ENCODE measurements at places on chromosomes 1 and 21.

DNA sequence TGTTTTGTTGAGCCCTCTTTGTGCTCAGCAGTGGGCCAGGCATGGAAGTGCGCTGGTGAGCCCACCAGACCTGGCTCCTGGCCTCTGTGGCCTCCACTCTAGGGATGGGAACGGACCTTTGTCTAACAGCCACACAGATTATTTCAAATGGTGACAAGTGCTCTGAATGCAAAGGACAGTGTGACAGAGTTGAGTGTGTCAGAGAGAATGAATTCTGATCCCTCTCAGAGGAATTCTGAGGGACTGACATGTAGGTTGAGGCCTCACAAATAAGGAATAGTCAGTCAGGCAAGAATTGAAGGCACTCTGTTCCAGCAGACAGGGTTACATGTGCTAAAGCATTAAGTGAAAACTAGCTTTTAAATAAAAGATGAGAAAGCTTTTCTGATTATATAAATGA is 11.3 kb upstream of the MAB21L3 start:
- DNase-seq: no peak

DNA sequence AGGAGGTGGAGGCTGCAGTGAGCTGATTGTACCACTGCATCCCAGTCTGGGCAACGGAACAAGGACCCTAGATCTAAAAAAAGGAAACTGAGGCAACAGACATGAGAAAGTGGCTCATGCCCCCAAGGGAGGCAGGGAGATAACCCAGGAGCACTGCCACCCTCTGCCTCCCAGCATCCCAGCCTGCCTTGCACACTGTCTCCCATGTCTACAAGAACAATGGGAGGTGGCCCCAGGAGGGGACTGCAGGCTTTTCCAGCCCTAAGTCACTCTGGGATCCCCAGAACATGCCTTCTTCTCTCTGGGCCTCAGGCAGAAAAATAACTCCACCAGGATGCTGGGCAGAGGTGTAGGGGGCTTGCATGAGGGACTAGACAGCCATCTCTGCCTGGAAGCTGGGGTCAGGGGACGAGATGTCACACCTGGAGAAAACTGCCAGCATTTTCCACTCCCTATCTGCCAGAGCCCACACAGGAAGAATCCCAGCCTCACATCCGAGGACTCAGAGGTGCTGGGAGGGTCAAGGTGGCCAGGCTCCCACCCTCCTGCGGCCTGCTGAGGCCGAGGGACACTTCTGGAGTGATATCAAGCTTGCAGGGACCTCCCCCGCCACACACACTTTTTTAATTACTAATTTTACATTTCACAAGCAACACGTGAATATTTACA is 21.4 kb downstream of the RUNX3 start:
- DNase-seq: no peak

GRCh38 chr1:172398970-172399755 is 21.3 kb upstream of the C1orf105 start:
- peak; percentile 95 for DNase-seq

GRCh38 chr1:17082761-17083160 is 28.9 kb upstream of the SDHB start:
- DNase-seq: no peak

- DNase-seq: no peak
Measured at GRCh38 chr1:56077206-56077605, 502.2 kb downstream of the PLPP3 start.

DNA sequence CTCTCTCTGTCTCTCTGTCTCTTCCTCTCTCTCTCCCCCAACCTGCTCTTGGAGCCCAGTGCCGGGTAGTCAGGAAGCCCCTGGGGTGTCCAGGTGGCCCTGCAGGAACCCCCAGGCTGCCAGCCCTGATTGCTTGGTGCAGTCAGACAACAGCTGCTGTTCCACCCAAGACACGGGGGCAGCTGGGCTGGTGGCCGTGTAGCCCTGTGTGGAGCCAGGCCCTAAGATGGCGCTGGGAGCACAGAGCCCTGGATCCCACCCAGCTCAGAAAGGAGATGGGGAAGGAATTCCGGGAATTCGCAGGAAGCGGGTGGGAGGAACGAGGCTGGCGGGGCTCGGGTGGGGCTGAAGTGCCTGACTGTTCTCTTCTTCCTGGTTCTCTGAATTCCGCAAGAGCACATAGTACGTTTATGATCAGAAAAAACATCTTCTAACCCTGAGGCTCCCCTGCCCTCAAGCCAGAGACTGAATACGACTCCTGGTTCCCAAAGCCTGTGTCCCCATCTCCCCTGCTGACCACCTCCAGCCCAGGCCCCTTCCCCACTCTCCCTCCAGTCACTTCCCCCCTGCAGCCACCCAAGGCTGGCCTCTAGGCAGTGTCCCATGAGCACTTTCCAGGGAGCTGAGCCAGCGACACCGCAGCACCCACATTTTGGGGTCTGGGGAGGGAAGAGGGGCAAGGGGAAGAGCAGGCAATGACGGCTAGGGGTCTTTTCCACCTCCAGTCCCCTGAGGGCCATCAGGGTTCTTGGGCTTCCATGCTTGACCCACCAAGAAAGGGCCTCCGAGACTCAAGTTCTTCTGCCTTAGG is 55.0 kb downstream of the WNT9A start:
- DNase-seq: no peak

DNA sequence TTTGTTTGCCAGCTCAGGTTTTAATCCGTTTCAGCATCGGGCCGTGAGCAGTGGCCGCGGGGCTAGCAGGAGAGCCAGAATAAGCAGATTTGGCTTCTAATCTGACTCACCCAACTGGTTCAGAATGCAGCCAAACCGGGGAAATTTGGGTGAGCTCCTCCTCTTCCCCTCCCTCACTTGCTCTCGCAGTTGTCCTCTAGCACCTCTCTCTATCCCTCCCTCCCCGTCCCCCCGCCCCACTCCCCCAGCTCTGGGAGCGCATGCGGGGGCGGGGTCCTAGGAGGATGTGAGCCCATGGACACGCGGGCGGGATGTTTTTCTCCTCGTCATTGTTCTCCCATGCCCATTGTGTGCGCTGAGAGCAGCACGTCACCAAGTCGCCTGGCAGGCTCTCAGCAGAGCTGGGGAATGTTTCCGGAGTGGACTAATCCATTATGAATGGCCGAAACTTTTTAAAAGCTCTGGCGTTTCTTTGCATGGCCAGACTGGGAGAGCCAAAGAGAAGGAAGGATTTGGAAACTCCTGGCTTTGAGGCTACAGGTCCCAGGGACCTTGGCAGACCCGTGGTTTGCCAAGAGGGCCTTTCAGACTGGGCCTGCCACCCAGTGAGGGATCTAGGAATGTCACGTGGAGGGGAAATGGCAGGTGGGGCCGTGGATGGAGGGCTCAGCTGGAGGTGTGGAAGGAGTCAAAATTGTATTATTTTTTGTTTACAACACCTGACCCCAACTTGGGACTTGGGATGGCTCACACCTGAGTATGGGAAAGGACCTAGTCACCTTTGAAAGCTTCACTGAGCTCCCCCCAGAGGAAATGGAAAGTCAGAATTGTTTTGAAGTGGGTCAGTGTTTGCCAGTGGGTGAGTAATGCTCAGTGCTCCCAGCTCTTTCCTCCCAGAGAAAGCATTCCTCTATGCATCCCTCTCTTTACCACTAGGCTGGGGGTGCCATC is 39.2 kb downstream of the CDK18 start:
- DNase-seq: peak; percentile 51

DNA sequence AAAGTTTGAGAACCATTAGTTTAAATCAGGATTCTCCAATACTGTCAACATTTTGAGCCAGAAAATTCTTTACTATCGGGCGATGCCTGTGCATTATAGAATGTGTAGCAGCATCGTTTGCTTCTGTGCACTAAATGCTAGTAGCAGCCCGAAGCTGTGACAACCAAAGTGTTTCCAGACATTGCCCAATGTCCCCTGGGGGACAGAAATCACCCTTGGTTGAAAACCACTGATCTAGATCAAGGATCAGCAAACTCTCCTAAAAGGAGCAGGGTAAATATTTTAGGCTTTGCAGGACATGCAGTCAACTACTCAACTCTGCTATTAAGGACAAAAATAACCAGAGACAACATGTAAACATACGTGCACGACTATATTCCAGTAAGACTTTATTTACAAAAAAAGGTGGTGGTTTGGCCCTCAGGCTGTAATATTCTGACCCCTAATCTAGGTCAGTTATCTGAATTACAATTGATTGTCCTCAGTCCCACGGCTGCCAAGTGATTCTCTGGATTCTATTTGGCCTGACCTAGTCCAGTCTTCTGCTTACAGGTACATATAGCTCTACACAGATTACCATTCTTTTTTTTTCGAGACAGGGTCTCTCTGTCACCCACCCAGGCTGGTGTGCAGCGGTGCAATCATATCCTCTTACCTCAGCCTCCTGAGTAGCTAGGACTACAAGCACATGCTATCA is 10.6 kb downstream of the FAF1 start:
- DNase-seq: no peak

- DNase-seq: no peak
Measured at GRCh38 chr1:239315631-239316217, 70.6 kb upstream of the CHRM3 start.

- DNase-seq: no peak
Measured at GRCh38 chr1:63874278-63874880, 100.6 kb downstream of the ROR1 start.

DNA sequence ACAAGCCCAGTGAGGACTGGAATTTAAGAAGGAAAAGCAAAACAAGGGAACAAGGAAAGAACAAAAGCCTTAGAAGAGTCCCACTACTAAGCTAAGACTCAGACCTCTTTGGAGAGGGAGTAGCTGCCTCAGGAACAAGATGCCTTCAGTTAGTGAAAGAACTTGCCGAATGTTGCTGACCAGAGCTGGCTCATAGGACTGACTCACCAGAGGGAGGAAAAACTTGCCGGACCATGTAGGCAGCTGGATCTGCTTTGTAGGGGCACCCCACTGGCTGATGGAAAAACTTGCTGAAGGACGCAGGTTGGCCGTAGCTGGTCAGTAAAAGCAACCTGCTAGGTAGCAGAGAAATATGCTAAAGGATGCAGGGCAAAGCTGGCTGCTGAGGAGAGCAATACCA is 15.3 kb upstream of the ZSWIM5 start:
- DNase-seq: no peak

DNA sequence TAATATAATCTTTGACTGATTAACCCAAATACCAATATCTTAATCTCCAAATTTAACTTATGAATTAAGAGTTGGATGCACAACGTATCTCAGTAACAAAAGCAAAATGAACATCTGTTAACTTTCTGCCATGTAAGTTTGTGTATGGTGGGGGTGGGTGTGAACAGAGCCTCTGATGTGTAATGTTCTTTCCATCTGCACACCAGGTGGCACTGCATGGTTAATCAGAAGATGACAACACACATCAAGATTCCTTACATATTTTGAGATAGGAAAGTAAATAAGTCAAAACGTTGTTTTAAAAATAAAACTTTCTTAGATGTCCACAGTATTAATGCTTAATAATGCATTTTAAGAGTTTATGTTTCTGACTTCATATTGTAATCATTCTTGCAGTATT is 251.9 kb downstream of the DPYD start:
- DNase-seq: peak; percentile 22

DNA sequence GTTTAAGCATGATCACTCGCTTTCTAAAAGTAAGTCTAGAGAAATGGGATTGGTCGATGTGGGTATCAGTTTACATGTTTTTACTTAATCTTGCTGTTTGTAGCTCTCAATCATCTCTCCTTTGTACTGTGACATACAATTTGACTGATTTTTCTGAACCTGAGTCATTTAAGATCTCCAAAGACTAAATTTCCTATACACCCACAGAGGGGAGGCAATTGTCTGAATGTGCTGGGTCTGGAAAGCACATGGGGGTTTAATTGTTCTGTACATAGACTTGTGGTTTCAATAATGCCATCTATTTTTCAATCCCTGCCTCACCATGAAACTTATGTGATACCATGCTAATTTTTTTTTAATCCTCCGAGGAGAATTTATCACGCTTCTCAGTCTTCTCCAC is 65.8 kb downstream of the USP25 start:
- no peak for DNase-seq

DNA sequence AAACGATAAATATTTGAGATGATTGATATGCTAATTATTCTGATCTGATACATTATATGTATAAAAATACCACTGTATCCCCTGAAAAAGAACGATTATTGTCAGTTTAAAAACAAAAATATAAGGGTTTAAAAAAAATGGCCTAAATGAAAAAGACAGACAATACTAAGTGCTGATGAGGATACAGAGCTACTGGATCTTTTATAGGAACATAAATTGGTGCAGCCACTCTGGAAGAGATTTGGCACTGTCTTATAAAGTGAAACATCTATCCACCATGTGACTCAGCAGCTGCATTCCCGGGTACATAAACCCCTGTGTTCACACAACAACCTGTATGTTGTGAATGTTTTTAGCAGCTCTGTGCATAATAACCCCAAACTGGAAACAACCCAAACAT is 44.2 kb downstream of the KAZN start:
- DNase-seq: no peak

DNA sequence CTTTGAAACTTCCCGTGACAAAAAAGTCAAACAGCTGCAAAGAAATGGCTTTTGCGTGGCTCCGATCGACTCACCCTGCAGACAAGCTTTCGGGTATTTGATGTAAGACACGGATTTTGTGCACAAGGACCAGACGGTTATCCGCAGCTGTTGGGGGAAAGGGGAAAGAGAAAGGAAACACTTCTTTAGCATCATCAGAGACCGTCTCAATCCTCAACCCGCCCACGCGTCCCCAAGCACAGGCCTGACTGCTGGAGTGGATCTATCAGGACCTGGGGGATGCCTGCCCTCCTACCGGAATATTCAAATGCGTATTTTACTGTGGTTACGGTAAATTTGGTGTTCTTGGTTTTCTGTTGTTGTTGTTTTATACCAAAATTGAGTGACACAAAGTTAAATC is 11.2 kb downstream of the WRAP73 start:
- DNase-seq: no peak

DNA sequence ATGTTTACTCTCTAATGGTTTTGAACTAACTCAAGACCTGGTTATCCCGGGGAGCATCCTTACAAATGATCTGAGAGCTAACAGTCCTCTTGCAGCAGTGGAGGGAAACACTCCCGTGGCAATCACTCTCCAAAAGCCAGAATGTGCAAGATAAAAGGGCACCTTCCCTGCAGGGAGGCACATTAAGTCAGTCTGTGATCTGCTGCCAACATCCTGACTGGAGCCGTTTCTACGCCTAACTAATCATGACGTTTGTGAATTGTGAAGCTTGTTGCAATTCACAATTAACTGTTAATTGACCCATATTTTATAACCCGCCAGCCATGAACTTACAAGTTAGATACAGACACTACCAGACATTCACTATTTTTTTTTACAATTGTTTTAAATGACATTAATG is 52.1 kb upstream of the LGALS8 start:
- no peak for DNase-seq

GRCh38 chr1:147377263-147378246 is 135.1 kb downstream of the CHD1L start:
- no peak for DNase-seq

GRCh38 chr1:150121236-150121862 is 28.4 kb upstream of the PLEKHO1 start:
- DNase-seq: peak; percentile 12

GRCh38 chr21:39675590-39675989 is 62.9 kb downstream of the B3GALT5 start:
- DNase-seq: no peak

DNA sequence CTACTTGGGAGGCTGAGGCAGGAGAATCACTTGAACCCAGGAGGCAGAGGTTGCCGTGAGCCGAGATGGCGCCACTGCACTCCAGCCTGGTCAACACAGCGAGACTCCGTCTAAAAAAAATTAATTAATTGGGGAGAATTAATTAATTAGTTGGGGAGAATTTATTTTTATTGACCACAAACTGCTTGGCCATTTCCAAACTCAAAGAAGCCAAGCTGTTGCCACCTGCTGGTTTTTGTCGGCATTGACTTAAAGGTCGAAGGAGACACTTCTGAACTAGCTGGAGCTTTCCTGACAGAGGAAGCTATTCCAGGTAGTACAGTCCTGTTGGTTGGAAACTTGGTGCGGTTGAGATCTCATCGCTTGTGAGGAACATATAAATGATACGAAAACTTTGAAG is 13.1 kb downstream of the MAP1LC3C start:
- DNase-seq: no peak

Measured in fibroblast of skin of left biceps (primary cell).